Fibroblast of skin of right biceps (primary cell): ENCODE measurements at places on chromosomes 3 and 15.

DNA sequence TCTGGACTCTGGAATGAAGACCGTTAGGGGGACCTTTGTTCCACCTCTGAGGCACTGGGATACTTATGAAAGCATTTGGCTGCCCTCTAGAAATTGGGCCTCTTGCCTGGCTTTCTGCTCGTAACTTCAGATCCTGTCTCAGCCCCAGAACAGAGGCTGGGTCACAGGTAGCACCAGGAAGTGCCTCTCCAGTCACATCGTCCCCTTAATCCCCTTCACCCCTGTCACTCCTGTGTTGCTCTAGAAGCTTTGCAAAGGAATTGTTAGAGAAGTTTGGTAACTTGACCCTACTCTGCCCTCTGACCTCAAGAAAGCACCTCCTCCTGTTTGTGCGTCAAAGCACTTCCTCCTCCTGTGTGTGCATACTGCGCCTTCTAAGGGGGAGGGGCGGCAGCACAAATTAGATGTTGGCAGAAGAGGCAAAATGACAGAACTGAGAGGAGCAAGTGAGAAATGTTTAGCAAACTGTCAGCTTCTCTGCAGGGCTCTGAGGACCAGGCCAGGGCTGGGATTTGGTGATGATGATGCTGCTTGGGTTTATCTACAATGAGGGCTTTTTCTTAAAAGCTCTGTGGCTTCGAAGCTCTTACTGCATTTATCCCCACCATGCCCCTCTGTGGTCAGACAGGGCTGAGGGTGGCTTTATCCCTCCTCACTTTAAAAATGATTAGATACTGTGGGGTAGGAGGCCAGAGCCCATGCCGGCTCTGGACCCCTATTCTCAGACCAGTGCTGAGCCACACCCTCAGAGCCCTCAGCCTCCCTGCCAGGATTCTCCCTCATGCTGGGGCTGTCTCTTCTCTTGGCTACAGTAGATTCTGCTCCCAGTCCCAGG, 76.2 kb downstream of the LARS2 start:
- DNase-seq, result no peak

GRCh38 chr3:127166501-127167065, 26.3 kb upstream of the PRR23E start:
- DNase-seq, result no peak

DNA sequence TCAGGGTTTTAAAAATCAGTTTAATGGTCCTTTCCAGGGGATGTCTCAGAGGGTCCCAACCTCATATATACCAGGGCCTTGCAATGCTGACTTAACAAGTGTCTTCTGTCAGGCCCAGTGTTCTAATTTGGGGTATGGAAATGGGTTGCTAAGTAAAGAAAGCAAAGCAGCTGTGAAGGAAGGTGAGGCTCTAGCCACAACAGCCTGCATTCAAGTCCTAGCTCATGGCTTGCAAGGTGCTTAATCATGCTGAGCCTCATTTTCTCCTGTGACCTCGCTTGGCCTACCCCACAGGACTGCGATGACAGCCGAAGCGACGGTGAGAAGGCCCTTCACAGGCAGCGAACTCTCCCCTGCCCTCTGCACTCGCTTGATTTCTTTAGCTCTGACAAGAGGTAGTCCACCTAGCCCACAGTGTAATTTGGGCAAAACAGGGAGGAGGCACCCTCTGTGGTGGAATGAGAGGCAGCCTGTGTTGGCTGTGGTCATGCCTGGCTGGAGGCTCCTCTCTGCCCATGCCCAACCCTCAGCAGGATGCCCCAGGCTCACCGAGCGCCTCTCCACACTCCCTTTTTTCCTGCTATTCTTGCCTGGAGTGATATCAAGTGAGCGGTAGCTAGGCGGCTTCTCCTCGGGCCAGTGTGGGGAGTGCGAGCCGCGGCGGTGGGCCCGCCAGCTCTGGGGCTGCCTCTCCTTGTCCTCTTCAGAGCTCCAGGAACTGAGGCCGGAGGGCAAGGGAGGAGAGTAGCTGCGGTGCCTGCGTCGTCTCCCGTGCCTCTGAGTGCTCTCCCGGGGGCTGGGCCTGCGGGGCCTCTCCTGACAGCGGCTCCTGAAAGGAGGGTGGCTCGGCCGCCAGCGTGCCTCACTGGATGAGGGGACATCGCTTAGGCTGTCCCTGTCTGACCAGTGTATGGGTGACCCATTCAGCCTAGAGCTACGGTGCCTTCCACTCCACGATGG, 29.2 kb downstream of the ILDR1 start:
- no peak for DNase-seq

- no peak for DNase-seq
Measured at GRCh38 chr15:45087513-45087912, 26.5 kb downstream of the DUOX2 start.

DNA sequence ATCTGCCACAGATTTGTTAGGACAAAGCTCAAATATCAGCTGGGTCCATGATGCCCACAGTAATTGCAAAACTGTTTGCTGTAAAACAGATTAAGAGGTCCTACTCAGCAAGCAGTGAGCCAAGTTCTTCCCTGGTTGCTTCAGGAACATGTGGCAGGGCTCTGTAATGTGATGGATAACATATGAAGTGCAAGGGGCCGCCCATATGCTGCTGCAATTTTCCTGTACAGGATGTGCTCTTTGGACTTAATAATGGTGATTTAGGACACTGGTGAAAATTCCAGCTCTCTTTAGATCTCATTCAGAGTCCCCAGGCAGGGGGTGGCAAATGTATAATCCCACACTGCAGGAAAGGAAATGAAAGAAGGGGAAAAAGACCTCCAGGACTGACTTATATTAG, 289.4 kb downstream of the LSAMP start:
- no peak for DNase-seq

DNA sequence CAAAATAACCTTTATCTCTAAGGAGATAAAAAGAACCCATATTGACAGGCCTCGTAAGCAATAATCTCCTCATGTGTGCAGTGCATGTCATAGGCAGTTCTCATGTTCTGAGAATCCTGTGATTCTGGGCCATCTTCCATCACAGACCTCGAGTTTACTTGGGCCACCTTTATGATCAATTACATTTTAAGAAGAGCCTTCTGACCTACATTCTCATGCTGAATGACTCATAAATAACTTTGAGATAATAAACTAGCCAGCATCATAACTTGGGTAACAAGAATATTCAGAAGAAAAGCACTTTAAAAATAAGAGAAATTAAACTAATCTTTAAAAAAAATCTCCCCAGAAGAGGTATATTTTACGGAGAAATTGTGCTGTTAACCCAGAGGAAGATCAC, 310.7 kb upstream of the ZNF717 start:
- no peak for DNase-seq

- peak; percentile 38 for DNase-seq
Measured at GRCh38 chr3:43455233-43455632, 166.6 kb downstream of the ANO10 start.

GRCh38 chr15:79513940-79514339, 81.8 kb downstream of the MINAR1 start:
- no peak for DNase-seq

GRCh38 chr15:78767331-78767951, 43.8 kb downstream of the ADAMTS7 start:
- DNase-seq, result no peak

- DNase-seq, result no peak
Measured at GRCh38 chr15:63042877-63043334, 359 bp downstream of the TPM1 start.

DNA sequence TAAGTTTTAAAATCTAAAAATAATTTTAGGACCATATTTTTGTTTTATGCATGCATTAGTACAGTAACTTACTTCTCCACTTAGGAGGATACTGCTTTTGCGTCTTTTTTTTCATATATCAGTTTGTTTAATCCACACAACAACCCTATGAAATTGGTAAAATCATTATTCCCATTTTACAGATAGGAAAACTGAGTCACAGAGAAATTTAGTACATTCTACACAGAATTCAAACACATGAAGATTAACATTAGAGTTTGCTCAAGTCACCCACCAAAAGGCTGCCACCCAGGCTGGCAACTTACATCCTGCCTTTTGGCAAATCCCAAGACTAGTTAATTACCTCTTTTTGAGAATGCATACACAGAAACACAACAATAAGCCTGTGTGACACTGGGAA, 28.7 kb downstream of the TNIK start:
- no peak for DNase-seq

GRCh38 chr3:46733026-46733800, 15.5 kb upstream of the PRSS50 start:
- no peak for DNase-seq

DNA sequence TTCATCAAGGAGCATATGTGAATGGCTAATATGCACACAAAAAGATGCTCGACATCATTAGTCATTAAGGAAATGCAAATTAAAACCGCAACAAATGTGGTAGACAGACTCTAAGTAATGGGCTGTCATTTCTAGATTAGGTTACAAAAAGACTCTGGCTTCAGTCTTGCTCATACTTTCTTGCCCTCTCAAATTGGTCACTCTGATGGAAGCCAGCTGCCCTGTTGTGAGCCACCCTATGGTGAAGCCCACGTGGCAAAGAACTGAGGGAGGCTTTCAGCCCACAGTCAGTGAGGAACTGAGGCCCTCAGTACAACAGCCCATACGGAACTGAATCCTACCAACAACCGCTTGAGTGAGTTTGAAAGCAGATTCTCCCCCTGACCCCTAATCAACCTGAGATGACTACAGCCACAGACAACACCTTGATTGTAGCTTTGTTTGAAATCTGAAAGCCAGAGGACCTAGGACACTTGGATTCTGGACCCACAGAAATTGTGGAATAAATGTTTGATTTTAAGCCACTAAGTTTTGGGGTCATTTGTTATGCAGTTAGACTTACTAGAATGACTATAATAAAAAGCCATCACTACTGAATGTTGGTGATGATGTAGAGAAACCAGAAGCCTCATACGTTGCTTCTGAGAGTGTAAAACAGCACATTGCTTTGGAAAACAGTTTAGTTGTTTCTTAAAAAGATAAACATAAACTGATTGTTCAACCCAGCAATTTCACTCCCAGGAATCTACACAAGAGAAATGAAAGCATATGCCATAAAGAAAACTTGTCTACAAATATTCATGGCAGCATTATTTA, 45.7 kb downstream of the EHHADH start:
- peak; percentile 59 for DNase-seq

- DNase-seq, result no peak
Measured at GRCh38 chr15:56042982-56043980, 49.9 kb upstream of the NEDD4 start.

- DNase-seq, result no peak
Measured at GRCh38 chr3:32969656-32970055, 18.2 kb downstream of the CCR4 start.

DNA sequence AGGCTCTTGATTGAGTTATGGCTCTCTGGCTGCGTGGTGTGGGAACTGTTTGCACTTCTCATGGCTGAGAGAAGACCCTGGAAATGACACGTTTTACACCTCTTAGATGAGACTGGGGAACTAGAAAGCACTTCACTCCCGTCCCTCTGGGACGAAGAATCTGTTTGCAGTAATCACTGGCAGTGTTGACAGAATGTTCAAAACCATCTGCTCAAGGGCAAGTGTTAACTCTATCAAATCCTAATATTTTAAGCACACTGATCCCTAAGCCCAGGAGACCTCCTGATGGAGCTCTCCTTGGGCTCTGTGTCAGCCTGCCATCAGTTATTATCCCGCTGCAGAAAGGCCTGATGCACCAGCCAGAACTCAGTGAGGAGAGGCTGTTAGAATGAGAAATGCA, 323.8 kb upstream of the DNAJC19 start:
- no peak for DNase-seq

GRCh38 chr3:159953325-159954085, 35.1 kb upstream of the IL12A start:
- DNase-seq, result no peak

GRCh38 chr15:27743638-27744037, 355.5 kb downstream of the OCA2 start:
- no peak for DNase-seq

DNA sequence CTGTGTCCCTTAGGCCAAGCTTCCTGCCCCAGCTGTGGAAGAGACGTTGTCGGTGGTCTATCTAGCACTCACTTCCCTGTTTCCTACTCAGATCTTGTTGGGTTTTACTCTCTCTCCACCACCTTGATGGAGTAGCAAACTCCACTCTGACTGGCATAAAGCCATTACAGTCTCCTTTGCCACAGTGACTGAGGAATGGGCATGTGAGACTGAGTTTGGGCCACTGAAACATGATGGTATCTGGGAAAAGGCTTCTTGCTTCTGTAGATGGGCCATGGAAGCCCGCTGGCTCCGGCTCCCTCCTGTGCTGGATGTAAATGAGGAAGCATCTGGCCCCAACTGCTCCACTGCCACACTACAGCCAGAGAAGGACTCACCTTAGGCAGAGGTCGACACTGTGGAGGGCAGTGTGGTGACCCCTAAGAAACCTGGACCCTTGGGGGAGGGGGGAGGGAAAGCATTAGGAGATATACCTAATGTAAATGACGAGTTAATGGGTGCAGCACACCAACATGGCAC, 9.4 kb upstream of the CAMK1 start:
- DNase-seq, result no peak

GRCh38 chr3:165852711-165853110, 15.5 kb upstream of the BCHE start:
- peak; percentile 62 for DNase-seq

DNA sequence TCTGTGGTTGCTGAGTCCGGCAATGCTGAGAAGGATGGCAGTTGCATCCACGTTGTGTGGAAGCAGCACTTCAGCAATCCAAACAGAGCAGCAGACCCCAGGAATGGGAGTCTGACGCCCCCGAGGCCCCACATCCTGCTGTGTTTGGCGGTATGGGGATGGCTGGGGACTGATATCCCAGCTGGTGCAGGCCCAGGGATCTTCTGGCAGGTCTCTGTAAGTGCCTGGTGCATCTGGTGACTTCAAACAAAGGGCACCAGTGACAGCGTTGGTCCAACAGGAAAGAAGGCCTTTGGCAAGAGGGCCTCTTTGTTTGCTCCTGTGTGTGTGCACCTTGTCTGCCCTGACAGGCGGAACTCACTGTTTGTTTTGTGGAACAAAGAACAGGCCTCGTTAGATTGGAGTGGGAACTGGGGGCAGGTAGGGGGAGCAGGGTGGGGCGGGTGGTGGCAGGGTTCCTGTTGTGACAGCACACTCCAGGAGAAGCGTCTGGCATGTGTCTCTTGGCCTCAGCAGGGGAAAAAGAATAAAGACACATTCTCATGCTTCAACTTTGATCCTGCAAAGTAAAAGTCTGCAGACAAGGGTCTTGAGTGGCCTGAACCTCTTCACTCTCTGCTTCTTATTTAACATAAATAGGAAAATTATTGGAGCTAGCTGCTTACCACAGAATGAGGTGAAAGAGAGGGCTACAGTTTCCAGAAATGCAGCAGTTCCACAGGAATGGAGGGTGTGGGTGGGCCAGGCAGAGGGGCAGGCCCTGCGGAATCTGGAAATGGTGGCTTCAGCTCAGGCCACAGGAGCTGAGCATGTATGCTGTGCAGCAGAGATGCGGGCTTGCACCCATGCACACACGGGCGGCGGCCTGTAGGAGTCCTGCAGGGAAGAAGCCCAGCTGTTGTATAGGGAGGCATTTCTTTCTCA, 94.5 kb upstream of the MYZAP start:
- no peak for DNase-seq
